Stimulated activated CD8-positive, alpha-beta memory T cell treated with anti-CD3 and anti-CD28 coated beads, Interleukin-7, amount 100 ng/mL, for 1 hour (primary cell): ENCODE measurements at places on chromosomes 7 and 10.

DNA sequence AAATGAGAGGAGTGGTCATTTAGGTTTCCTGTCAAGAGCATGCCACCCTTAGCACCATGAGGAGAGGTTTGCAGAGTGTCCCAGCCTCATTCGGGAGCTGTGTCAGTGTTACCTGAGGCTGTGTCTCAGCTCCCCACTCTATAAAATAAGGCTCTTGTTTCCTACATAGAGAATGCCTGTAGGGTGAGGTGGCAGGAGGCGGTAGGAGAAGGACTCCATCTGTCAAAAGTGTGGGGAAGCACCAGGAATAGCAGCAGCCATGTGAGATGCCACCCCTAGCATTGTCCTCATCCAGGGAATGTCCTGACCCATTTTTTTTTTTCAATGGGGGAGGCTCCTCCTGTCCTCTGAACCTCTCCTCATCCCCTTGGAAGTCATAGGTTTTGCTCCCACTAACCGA is 451.2 kb downstream of the PLXNA4 start:
- no peak for DNase-seq

DNA sequence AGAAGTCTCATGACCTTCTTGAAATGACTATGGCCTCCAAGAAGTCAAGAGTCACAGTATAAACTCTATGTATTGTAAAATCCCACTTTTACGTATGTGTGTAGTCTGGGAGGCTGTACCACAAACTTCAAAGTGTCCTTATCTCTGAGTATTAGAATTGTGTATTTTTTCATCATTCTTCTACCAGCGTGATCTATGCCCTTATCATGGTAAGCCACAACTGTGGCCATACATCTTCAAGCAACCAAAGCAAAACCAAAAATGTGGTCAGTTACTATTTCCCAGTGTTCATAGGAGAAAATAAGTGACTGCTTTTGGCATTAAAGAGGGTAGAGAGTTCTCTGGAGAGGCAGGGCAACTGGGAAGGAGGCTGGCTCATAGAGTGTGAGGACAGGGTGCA is 42.8 kb downstream of the SPOCK2 start:
- no peak for DNase-seq

DNA sequence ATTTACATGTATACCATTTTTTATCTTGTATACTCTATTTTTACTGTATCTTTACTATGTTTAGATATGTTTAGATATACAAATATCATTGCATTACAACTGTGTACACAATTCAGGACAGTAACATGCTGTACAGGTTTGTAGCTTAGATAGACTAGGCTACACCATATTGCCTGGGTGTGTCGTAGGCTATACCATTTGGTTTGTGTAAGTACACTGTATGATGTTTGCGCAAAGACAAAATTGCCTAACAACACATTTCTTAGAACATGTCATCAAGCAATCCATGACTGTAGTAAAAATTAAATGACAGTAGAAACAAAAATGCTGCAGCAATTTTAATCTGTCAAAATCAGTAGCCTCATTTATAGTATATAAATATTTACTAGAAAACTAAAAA is 812.2 kb downstream of the GRM8 start:
- DNase-seq: no peak

DNA sequence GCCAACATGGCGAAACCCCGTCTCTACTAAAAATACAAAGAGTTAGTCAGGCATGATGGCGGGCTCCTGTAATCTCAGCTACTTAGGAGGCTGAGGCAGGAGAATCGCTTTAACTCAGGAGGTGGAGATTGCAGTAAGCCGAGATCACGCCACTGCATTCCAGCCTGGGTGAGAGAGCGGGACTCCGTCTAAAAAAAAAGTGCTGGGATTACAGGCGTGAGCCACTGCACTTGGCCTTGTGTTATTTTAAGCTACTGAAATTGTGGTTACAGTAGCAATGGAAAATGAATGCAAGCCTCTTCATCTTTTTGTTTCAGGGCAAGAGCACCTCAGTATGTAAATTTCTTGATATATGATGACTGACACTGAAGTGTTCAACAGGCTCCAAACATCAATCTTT is 106.4 kb upstream of the IMMP2L start:
- DNase-seq: no peak
